ENCODE measurements at places on chromosomes 5 and 9.

GRCh38 chr9:89483592-89484474 lies 14.1 kb downstream of the SEMA4D start:
- peak; percentile 62 for DNase-seq

GRCh38 chr5:38854907-38855306 lies 9.1 kb downstream of the OSMR start:
- DNase-seq, result no peak

- DNase-seq, result no peak
Observed at GRCh38 chr9:101650142-101650541, 55.4 kb upstream of the PPP3R2 start.

GRCh38 chr9:130934702-130935647 lies 4.1 kb downstream of the FIBCD1 start:
- DNase-seq, result no peak

DNA sequence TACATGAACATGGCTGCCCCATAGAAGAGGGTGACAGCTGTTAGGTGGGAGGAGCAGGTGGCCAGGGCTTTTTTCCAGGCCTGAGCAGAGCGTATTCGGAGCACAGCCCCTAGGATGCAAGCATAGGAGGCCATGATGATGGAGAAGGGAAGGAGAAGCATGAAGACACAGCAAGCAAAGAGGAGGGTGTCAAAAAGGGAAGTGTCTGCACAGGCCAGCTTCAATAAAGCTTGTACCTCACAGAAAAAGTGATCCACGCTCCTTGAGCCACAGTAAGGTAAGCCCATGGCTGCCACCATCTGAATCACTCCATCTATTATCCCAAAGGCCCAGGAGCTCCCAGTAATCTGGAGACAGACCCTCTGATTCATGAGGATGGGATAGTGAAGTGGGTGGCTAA lies 6.4 kb downstream of the OR2V1 start:
- no peak for DNase-seq

DNA sequence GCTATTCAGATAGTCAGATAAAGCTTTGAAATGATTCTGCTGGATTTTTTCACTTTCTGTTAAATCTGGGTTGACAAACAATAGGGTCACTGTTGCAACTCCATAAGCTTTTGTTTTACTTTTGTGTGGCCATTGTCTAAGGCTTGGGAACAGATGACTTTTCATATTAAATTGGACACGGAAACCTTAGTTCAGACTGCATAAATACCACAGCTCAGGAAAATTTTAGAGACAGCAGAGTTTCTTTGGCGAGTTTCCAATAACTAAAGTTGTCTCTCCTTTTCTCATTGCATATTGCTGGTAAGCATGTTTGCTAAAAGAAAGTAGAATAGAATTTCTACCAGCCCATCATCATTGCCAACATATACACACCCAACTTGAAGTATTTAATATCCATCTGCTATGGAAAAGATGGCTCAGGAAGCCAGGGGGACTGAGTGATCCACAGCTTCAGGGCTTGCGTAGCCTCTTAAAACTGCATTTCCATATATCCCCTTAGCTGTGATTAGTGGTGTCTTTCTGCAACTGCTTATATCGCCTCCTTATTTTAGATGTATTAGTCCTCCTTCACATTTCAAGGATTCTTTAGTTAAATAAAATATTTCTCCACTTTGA lies 168.2 kb downstream of the ARHGAP26 start:
- no peak for DNase-seq

- no peak for DNase-seq
Observed at GRCh38 chr9:127144670-127145445, 22.4 kb upstream of the ANGPTL2 start.

GRCh38 chr5:151063142-151063989 lies 17.5 kb downstream of the TNIP1 start:
- no peak for DNase-seq

- no peak for DNase-seq
Observed at GRCh38 chr5:170722316-170722715, 61.2 kb upstream of the GABRP start.

GRCh38 chr5:45411971-45412612 lies 284.1 kb downstream of the HCN1 start:
- DNase-seq, result no peak

DNA sequence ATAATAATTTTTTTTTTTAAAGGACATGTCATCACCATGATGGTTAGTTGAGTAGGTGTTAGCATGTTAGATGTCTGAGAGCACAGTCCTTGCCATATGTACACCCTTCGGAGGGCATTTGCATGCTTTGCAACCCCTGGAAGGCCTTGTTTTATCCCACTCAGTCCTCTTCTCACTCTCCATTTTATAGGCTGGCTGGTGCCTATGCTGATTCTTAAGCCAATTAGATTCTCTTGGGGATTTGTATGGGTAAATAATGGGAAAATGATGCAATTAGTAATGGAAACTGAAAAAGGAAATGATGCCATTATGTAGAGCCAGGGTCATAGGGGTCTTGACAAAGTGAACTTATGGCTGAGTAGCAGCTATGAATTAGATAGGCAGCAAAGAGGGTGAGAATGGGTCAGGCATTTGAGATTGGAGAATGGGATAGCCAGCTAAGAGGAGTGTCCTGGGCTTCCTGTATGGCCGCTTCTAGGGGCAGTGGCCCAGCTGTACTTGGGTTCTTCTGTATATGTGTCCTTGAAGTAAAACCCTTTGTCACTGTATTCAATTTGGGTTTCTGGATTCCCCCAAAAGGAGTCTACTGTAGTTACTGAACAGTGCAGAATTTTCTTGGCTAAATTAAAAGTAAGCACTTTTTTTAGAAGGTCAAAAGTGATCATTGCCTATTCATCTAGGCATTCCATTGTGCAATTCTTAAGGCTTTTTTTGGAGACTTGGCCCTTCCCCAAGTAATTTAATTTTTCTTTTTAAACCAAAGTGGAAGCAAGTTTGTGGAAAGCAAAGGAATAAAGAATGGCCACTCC lies 31.6 kb downstream of the LRRTM2 start:
- DNase-seq, result no peak

- DNase-seq, result no peak
Observed at GRCh38 chr9:18910916-18911315, 122.1 kb downstream of the SAXO1 start.

DNA sequence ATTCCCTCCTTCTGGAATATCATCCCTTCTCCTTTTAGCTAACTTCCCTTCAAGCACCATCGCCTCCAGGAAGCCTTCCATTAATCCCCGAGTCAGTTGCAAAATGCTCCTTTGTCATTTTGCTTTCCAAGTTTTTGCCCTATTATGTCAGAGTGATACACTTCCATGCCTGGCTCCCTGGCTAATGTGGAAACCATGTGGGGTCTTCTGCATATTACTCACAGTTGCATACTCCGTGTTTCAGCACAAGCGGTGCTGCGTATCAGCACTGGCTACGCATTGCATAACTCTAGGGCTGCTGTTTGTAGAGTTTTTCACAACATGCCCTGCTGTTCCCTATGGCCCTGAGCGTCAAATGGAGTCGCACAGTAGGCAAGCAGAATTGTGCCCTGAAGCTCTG lies 1.9 kb downstream of the TEX53 start:
- DNase-seq, result no peak

DNA sequence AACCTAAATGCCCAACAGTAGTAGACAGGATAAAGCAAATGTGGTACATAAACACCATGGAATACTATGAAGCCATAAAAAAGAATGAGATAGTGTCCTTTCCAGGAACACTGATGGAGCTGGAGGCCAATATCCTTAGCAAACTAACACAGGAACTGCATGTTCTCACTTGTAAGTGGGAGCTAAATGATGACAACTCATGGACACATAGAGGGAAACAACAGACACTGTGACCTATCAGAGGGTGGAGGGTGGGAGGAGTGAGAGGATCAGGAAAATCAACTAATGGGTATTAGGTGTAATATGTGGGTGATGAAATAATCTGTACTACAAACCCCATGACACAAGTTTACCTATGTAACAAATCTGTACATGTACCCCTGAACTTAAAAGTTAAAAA lies 505.7 kb downstream of the RAB3C start:
- no peak for DNase-seq
